ENCODE measurements at places on chromosomes 5 and 9.

GRCh38 chr9:34566972-34567371, 22.6 kb downstream of the CNTFR start:
- no peak for DNase-seq

DNA sequence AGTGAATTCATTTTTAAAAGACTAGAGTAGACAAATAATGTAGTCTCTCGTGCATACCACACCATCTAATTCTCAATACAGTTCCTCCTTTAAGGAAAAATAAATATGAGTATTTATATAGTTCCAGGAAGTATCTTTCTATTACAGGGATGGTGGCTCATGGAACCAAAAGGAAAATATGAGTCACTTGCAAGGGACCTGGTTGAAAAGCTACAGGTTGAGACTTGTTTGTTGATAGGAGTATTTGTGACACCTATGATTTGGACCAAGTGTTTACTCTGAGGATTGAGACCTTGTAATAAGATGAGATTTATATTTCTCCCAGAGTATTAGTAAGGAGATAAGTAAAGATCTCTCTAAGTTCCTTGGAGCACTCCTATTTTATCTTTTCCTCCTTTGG, 67.4 kb downstream of the CDO1 start:
- DNase-seq: no peak

- DNase-seq: peak; percentile 82
Observed at GRCh38 chr9:79858508-79858907, 286.7 kb downstream of the TLE4 start.

DNA sequence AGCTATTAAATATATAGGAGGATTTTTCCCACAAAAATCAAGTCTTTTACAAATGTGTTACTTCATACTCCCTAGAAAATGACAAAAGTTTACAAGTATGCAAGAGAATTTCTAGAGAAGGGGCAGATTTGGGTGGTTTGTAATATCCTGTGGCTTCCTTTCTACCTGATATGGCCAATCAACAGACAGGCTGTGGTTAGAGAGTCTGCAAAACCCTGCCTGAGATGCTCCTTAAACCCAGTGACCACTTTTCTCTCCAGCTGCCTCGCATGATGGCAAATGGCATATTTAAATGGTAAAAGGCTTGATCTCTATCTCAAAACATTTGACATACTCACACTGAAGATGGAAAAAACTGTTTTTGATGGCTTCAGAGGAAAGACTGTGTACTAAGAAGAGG, 550.1 kb upstream of the ZNF462 start:
- DNase-seq: no peak

DNA sequence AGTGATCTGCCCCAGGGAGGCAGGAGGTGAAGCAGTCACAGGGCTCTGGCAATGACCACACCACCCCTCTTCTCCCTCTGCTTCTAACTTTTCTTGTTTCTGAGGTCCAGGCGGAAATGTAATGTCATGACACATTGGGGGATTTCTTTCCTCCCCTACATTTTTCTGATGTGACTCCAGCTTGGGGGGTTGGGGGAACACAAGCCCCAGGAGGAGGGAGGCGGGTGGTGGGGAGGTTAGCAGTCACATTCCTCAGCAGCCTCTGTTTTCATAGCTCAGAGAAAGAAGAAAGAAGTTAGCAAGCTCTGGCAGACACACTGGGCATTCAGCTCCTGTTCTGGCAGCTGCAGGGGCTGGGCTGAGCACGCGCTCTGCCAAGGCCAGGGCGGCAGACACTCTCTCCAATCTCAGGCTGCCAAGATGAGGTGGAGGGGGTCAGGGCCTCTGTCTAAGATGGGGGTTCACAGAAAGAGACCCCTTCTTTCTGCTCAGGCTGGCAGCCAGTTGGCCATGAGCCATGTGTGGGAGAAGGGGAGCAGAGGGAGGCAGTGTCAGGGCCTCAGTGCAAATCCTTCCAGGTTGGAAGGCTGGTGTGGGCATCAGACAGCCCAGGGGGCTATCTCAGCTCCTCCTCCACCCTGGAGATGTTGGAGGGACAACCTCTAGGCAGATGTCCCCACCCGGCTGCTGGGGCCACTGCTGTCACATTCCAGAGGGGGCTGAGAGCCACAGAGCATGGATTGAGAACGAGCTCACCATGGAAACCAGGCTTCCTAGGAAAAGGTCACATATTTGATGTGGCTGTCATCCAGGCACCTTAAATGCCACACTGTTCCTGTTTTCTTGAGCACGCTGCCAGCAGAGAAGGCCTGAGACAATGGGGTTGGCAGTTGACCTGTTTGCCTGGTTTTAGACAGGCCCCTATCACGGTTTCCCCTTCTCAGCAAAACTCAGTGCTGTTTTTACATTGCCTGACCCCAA, 20.1 kb upstream of the PFDN1 start:
- peak; percentile 76 for DNase-seq

DNA sequence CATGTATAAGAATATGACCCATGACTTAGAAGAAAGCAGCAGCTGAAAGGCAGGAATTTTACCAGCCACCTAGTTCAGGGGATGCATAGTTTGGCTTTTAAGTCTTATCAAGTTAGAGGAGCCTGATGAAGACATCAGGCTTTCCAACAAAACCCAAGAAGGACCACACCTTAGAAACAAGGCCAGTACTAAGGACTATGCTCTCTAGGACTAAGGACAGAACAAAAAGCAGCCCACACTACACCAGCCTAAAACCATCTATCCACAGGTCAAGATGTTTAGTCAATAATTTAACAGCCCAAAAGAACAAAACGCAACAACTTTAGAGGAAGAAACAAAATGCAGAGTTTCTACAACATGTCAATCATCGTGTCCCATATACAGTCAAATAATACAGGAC, 408.9 kb upstream of the RGMB start:
- DNase-seq: no peak

GRCh38 chr5:145752947-145753346, 82.2 kb downstream of the PRELID2 start:
- no peak for DNase-seq

DNA sequence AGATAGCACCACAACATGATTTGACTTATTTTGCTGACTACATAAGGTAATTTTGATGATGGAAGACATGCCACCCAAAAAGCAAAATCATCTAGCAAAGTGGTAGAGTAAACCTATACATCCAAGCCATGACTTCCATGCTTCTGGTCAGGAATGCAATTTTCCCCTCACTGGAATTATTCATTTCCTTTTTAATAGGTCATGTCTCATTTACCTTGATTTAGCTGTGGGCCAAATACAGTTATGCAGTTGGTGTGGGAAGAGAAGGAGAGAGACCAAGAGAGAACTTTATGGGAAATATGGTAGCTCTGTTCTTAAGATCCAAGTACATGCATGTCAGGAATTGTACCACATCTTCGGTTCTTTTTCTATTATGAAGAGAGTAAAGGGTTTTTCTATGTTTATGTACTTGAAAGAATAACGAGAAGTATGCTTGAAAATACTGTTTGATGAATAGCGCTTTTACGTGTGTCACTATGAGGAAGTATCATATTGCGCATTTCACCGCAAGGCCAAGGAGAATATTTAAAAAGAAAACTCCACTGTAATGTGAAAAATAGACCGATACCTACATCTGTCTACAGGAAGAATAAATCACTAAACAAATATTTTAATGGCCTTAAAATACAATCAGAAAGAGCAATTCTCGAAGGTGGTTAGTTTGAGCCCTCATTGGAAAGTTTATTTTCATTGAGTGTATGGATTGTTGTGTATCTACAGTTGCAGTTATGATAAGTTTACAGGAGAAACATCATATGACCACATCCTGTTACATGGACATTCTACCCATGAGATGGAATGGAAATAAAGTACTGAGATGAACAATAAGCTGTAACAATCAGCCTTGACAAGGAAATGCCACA, 134.0 kb downstream of the FOXD1 start:
- no peak for DNase-seq

DNA sequence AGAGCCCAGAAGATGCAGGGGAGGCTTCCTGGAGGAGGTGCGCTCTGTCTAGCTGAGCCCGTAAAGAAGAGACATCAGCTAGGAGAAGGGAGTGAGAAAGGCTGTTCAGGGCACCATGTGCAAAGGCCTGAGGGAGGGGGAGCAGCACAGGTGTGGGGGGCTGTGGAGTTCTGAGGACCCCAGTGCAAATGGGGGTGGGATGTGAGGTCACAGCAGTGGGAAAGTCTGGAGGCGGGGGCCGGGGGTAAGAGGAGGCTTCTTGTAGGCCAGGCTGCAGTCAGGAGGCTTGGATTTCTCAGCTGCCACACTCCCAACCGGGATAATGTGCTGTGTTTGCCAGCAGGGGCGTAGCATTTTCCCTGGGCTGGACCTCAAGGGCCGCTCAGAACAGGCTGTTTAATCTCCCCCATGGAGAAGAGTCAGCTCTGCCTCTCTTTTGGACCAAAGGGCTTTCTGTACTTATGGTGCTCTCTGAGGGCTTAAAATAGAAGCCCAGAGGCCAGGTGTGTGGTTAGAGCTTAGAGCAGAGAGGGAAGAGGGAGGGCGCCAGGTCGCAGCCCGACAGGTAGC, 5.7 kb downstream of the NEURL1B start:
- DNase-seq: no peak

DNA sequence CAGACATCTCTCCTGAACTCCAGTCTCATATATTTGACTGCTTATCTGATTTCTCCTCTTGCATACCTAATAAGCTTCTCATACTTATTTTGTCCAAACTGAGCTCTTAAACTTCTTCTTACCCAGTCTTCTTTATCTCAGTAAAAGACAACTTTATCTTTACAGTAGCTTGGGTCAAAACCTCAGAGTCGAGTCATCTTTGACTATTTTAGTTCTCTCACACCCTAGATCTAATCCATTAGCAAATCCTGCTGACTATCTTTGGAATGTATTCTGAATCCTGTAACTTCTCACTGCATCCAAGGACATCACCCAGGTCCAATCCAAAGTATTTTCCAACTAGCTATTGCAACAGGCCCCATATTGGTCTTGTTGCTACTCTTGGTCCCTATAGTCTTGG, 11.8 kb upstream of the JAK2 start:
- no peak for DNase-seq

GRCh38 chr5:133202066-133202665, 150.4 kb downstream of the HSPA4 start:
- DNase-seq: no peak

DNA sequence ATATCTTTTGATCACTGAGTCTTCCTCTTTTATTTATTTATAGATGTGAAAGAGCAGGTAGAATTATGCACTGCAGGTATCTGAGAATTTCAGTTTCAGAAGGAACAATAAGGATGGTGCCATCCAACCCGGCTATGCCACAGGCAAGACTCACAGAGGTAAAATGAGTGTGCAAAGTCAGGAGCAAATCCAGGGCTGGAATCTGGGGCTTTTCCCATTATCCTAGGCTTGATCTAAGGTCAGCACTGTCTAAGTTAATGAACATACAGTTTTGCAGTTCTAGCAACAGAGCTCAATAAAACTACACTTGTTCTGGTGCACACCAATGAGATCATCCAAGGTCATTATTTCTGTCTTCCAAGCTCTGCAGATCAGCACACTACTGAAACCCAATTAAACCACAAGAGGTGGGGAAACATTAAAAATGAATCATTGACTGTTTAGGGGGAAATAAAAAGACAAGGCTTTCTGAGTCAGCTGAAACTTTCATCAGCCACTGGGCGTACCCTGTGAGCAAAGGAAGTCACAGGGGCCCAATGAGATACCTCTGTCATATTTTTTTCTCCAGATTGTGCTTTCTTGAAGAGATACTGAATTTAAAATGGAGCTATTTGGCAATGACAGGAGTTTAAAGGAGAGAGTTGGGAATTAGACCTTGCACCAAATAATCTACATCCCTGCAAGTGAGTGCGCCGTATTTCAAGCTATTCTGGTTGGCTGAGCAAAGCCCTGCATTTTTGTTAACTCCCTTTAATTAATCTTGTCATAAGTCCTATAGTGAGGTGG, 662.2 kb upstream of the ZNF608 start:
- DNase-seq: peak; percentile 35

DNA sequence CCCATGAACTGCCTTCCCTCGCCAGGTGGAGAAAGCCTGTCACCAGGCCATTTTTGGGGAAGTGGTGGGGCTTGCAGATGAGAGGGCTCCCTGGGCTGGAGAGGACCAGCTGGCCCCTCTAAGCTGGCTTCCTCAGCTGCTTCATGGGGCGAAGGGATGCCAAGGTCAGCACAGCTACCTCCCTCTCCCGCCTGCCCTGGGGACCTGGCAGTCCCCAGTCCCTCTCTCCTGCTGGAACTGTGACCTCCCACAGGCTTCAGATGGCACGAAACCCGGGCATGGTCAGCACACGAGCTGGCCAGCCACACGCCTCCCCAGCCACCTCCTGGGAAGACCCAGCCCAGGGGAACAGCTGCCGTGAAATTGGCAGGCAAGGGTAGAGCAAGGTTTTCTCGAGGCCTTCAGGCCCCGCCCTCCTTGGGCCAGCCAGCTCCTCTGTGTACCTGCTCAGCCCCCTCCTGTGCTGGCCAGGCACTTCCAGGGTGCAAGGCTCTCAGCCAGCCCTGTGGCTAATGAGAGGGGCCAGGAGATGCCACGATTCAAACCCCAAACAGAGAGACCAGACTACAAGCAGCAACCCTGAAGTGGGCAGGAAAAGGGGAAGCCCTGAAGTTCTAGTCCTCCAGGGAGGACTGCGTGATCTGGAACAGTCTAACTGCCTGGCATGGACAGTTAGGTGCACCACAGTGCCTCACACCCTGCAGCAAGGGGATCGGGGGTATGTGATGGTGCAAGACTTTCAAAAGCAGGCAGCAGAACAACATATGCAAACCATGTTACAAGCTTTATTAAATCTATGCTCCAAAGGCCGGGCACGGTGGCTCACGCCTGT, 12.9 kb downstream of the PLPP7 start:
- no peak for DNase-seq

- DNase-seq: no peak
Observed at GRCh38 chr5:74187757-74188156, 452.8 kb downstream of the ENC1 start.

GRCh38 chr9:75451505-75451904, 363.2 kb downstream of the OSTF1 start:
- DNase-seq: no peak

DNA sequence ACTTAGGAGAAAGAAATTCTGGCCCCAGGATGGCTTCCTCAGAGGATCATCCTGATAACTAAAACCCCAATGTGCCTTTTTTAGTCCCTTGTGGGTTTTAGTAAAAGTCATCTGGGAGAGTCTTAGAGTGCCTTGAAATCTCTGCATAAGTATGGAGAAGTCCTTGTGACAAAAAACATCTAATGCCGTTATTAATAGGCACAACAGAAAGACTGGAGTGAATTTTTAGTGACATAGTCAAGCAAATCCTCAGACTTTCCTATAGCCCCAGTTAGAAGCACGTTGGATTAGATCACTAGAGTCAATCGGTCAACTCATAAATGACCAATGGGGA, 108.2 kb upstream of the MPDZ start:
- DNase-seq: no peak

GRCh38 chr9:14616188-14616982, 76.8 kb downstream of the ZDHHC21 start:
- no peak for DNase-seq

GRCh38 chr5:93602241-93603077, 19.4 kb downstream of the NR2F1 start:
- no peak for DNase-seq

DNA sequence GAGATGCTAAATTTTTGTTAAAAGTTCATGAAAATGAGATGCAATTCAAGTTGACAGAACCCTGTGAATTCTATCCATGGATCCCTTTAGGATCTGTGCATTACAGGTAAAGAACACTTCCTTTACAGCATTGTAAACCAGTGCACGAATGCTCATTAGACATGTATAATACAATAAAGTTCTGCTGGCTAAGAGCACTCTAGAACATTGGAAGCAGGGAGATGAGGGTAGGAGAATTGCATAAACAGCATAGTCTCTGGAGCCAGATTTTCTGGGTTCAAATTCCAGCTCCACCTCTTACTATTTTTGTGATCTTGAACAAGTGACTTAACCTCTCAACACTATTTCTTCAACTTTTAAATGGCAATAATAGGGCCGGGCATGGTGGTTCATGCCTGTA, 300.2 kb downstream of the NTRK2 start:
- DNase-seq: no peak

- peak; percentile 9 for DNase-seq
Observed at GRCh38 chr5:80033513-80033912, 1.6 kb upstream of the THBS4 start.
